Activated naive CD4-positive, alpha-beta T cell (primary cell): ENCODE measurements at places on chromosomes 7 and 10.
A peak's percentile ranks its signal among the peaks of the same experiment; 100 is the strongest.

- DNase-seq, result no peak
These were observed 8.0 kb upstream of the FRA10AC1 start for GRCh38 chr10:93710333-93710909.

DNA sequence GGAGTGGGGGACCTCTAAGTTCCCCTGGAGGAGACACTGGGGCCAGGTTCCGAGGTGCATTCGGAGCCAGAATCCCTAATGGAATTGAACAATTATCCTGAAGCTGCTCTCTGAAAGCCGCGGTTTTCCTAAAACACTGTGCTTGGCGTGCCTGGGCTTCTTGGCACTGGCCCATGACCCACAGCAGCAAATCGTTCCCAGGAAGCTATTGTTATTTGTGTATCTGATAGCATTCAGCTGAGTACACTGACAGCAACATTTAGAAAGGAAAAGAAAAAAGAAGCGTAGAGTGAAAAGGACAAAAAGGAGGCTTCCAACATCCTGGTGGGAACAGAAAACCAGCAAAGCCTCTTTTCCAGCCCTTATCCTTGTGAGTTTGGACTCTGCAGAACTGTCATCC is 339.8 kb downstream of the FRMD4A start:
- DNase-seq, result no peak

DNA sequence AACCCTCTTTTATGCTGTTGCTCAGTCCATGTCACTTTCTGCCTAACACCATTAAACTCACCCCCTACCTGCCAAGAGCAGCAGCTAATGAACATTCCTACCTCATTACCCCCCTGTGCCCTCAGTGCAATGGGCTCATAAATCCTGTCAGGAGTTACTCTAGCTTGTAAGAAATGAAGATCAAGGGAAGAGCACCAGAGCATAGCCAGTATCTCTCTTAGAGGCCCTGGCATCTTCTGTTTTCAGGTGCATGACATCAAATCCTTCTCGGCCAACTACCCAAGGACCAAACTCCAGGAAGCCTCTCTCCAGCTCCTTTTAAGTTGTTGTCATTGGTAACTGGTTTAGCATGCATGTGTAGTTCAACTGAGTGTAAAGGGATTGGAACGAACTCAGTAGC is 75.1 kb downstream of the FOXI2 start:
- no peak for DNase-seq

DNA sequence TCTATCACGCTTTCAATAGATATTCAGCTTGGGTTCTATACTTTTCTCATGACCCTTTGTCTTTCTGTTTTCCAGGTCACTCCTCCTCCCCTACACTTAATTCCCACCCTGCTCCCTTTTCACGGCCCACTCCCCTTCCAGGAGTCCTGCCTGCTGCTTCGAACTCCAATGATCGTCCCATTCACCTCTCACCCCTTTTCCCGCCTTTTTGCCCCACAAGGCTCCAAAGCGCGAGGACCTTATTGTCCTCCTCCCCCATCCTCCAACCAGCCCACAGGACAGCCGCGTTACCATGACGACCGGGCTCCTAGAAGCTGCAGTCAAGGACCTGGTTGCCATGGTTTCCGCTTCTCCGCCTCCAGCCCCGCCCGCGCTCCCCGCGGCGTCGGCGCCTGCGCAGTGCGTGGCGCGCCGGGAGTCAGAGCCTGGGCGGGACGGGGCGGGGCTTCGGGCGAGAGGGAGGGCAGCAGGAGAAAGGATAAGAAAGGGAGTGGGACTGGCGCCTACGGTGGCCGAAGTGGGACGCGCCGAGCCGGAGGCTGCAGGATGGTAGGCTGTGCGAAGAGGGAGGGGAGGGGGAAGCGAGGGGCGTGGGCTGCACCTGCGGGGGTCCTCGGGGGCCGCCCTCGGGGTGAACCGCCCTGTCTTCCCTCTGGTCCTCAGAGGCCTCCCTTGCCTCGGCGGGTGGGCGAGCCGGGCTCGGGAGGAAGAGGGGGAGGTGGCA is at the start of gene AP1S1:
AP1S1 (plus strand) TSS at position 508 of the 724 bp plus-strand sequence; CDS start at position 547, 39 bp downstream.
- DNase-seq, result peak; percentile 81

GRCh38 chr10:70296406-70296899 is 12.6 kb upstream of the NPFFR1 start:
- DNase-seq, result no peak

- DNase-seq, result no peak
These were observed 246.2 kb downstream of the CCDC7 start for GRCh38 chr10:32692174-32692573.

GRCh38 chr10:104862-105565 is 30.2 kb upstream of the ZMYND11 start:
- DNase-seq, result no peak

GRCh38 chr7:112204499-112205342 is 1.5 kb downstream of the DOCK4 start:
- no peak for DNase-seq

- DNase-seq, result no peak
These were observed 166.7 kb downstream of the DNAJB9 start for GRCh38 chr7:108736221-108736891.

- DNase-seq, result no peak
These were observed 1102.4 kb downstream of the SORCS3 start for GRCh38 chr10:105743343-105744056.

GRCh38 chr10:43731486-43731885 is 82.8 kb upstream of the ZNF32 start:
- DNase-seq, result no peak

- no peak for DNase-seq
These were observed 44.0 kb upstream of the ANK3 start for GRCh38 chr10:60433684-60434083.

DNA sequence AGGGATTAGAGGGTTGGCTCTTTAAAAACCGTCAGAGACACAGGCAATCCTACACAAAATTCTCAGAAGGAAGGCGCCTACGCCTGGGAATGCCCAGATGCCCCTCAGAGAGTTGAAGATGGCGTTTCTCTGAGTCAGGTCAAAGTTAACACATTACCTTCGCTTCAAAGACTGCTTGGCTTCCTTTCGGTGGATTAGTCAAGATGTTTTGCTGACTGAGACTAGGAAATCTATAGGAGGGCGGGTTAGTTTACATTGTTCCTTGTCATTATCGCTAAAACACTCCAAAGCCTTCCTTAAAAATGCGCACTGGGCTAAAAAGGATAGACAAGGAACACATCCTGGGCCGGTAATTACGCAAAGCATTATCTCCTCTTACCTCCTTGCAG is 995 bp upstream of the CFTR start:
- DNase-seq, result no peak

DNA sequence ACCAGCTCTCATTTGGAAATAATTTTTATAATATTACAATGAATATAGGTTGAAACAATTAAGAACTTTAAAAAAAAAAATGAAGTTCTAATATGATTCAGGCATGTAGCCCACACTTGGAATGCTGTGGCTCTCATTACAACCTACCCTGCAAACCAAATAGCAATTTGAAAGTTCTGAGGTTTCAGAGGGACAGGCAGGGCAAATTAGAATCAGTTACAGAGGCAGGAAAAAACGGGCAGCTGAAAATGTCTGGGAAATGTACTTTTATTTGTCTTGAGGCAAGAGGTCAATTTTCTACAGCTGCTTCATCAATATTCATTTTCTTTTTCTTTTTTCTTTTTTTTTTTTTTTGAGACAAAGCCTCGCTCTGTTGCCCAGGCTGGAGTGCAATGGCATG is 95.3 kb downstream of the PIP4K2A start:
- DNase-seq, result no peak

DNA sequence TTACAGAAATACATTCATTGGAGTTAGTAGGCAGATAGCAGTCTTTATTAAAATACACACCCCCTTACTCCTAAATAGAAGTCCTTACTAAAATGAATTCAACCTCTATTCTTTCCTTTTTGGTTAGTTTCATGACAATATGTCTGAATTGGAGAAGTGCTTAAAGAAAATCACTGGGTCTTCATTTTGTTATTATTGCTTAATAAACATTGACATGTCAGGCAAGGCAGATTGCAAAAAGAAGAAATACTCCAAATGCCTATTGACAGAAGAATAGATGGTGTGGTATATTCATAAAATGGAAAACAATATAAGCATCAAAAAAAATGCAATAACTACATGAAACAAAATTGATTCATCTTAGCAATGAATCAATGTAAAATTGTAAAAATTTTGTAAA is 135.5 kb downstream of the TMEM26 start:
- no peak for DNase-seq

GRCh38 chr7:25625306-25625992 is 397.2 kb upstream of the NPVF start:
- DNase-seq, result no peak

GRCh38 chr7:145644426-145645134 is 472.0 kb upstream of the CNTNAP2 start:
- DNase-seq, result no peak

DNA sequence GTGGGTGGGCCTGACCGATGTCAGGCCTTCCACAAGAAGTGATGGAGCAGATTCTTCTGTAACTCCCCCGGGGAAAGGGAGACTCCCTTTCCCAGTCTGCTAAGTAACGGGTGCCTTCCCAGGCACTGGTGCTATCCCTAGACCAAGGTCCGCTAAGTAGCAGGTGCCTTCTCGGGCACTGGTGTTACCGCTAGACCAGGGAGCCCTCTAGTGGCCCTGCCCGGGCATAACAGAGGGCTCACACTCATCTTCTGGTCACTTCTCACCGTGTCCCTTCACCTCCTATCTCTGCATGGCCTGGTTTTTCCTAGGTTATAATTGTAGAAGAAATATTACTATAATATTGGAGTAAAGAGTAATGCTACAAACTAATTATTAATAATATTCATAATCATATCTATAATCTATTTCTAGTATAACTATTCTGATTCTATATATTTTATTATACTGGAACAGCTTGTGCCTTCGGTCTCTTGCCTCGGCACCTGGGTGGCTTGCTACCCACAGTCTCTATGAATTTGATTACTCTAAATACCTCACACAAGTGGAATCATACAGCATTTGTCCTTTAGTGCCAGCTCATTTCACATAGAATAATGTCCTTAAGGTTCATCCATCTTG is 1378.7 kb downstream of the XPNPEP1 start:
- DNase-seq, result no peak

DNA sequence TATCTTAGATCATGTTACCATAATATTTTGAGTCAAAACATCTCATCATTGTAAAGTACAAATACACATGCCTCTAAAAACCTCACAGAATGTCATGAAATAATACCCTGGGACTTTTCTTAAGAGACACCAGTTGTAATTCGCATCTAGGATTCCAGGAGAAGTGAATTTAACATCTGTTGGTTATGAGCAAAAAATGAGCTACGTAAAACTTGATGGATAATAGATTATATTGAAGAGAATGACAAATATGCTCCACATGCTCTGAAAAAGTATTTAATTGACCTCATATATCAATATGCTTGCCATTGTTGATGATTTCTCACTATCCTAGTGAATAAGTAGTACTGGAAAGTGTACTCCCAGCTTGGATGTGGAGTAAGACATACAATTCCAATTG is 227.0 kb downstream of the BBS9 start:
- no peak for DNase-seq

DNA sequence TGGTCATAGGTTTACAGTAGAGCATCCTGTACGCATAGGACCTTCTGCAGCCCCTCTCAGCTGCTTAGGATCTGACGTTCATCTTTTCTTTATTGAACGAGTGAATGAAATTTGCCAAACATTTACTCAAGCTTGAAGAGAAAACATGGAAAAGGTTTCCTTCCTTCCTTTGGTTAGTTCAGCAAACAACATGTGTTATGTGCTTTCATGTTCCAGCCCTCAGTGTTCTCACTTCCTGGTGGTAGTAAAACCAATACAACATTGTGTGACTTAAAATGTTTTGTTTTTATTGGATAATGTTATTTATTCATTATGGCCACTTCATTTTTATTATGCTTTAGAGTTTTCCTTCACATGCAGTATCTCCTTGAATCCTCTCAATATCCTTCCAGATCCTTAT is 1.4 kb upstream of the CDCA7L start:
- no peak for DNase-seq

- no peak for DNase-seq
These were observed 63.5 kb downstream of the ZNF365 start for GRCh38 chr10:62437696-62438095.

GRCh38 chr7:29292886-29293658 is 98.5 kb downstream of the CHN2 start:
- DNase-seq, result no peak

- no peak for DNase-seq
These were observed 403.3 kb downstream of the HGF start for GRCh38 chr7:81366546-81366945.

DNA sequence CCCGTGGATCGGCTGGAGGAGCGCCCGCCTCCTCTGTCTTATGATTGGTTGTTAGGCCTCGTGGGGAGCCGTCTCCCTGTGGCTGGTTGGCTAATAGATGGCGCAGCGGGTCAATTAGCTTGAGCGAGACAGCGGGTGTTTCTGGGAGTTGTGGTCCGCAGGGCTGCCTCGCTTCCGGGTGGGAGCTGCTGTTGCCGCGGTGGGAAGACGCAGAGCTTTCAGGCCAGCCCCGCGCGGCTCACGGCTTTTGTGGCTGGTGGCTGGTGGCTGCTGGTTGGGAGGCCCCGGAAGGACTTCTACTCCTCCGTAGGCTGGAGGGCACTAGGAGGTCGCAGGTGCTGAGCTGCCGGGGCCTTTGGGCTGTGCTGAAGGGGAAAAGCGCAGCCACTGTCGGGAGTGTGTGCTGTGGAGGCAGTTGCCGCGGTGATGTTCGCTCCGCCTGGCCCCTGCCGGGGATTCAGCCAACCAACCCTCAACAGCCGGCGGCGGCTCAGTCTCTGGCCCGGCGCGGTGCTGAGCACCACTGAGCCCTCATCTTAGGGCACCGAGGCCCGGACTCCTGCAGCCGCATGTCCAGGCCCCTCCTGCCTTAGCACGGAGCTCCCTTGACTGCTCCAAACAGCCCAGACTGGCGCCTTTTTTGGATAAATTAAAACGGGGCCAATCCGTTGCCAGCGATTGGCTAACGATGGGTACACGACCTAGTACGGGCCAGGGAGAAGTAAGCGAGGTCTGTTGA is 652 bp upstream of the C10orf143 start:
- peak; percentile 87 for DNase-seq
